ENCODE measurements at places on chromosomes 7 and 10.

DNA sequence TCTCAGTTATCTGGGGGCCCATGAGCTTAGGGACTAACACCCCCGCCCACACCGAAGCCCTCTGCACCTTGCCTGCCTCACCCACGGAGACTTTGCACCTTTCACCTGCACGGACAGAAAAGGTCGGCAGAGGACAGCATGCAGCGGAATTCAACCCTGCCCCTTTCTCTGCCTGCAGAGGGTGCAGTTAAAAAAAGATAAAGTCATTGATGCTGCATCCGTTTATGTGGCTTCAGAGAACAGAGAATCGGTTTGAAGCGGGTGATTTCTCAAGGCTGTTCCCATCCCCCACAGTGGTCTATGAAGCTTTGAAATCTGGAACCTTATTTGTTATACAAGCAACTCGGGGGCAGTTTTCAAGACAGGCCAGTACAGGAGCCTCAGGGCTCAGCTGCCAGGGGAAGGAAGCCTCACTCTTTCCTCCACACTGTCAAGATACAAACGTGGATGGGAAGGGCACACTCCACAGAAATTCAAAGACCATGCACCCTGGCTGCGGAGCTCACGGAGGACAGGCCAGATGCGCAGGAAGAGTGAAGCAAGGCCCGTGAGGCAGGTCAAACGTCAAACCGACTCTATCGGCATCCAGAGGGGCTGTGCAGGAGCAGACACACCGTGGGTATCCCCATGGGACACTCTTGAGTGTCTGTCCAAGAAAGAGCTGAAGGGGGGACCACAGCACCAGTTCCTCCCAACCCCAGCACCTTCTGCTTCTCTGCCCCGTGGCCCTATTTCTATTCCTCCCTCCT, 66.3 kb downstream of the INSIG1 start:
- no peak for DNase-seq

GRCh38 chr10:113100281-113100680, 150.2 kb downstream of the TCF7L2 start:
- no peak for DNase-seq

- DNase-seq, result no peak
These were observed 96.4 kb upstream of the CACNA2D1 start for GRCh38 chr7:82539969-82540368.

DNA sequence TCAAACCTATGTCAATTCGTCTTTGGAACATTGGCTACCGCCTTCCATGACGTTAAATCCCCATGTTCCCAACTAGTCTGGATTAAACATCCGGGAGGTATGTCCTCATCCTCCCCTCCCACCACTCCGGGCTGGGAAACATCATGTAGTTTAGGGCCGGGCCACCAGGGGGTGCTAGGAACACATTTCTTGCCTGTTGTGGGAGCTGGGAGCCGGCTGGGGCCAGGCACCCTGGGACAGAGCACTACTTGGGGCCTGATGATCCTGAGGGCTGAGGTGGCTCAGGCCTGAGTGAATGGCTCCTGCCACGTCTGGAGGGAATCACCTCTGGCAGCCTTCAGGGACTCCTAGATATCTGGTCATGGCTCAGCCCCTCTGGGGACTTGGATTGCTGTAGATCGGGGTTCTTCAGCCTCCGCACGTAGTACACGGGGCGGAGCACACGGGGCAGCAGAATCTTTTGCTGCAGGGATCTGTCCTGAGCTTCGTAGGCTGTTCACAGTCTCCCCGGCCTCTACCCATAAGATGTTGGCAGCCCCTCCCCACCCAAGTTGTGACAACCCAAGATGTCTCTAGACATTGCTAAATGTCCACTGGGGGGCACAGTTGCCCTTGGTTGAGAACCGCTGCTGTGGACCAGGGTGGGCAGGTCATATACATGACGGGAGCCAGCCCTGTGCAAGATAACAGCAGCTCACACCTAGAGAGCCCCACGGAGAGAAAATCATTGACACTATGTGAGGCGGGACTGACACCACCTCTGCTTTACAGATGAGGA, 141.2 kb upstream of the ZNF716 start:
- DNase-seq, result peak; percentile 21

GRCh38 chr7:127838816-127839415, 186.9 kb downstream of the SND1 start:
- no peak for DNase-seq

- no peak for DNase-seq
These were observed 8.1 kb downstream of the CYP26A1 start for GRCh38 chr10:93081834-93082233.

GRCh38 chr7:116331020-116331419, 120.7 kb downstream of the TES start:
- DNase-seq, result no peak

DNA sequence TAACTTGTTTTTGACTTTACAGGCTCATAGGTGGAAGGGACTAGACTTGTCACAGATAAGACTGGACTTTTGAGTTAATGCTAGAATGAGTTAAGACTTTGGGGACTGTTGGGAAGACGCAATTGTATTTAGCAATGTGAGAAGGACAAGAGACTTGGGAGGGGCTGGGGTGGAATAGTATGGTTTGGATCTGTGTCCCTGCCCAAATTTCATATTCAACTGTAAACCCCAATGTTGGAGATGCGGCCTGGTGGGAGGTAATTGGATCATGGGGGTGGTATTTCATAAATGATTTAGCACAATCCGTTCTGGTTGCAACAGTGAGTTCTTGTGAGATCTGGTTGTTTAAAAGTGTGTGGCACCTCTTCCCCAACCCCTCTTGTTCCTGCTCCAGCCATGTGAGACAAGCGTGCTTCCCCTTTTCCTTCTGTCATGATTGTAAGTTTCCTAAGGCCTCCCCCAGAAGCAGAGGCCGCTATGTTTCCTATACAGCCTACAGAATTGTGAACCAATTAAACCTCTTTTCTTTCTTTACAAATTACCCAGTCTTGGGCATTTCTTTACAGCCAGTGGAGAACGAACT, 22.6 kb downstream of the RNF216 start:
- no peak for DNase-seq

DNA sequence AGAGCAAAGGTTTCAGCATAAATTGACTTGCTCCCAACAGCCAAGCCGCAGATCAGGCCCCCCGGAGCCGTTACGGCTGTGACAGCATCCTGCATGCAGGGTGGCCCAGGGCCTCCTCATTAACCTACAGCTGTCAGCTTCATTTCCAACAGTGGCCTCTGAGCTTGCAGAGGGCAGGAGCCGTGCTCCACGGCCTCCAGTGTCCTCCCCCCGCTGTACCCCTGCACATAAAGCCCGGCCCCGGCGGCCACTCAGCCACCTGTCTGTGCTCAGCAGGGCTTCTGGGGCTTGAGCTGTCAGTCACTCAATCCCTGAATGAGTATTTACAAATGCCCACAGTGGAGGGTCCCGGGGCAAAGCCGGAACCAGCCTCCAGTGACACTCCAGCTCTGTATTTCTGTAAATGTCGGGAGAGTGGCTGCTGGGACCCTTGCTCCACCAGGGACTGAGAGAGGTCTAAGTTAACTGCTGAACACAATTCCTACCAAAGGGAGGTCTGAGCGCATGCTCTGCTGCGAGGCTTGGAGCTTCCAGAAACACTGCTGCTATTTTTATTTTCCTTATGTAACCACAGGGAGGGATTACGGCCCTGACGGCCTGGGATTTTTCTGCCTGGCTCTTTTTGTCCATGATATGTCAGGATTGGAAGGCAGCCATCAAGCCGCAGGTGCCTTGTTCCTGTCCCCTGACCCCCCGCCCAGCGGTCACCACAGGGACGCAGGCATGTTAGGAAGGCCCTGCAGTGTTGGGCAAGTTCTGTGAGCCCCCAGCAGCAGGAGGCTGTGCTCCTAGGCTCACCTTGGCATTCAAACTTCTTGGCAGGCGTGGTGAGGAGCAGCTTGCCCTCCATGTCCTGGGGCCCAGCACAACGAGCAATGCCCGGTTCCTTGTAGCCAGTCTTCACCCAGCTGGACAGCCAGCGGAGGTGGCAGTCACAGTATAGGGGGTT, 165.0 kb downstream of the SLIT1 start:
- DNase-seq, result no peak

DNA sequence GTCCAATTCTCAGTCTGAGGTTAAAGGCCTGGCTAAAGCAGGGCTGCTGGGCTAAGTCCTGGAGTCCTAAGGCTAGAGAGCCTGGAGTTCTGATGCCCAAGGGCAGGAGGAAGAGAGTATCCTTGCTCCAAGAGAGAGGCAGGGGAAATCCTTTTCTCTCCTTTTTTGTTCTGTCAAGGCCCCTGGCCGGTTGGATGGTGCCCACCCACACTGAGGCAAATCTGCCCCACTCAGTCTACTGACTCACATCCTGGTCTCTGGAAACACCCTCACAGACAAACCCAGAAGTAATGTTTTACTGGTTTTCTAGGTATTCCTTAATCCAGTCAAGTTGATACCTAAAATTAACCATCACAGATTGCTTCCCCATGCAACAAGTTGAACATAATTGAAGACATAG, 23.0 kb downstream of the ZNF518A start:
- no peak for DNase-seq

DNA sequence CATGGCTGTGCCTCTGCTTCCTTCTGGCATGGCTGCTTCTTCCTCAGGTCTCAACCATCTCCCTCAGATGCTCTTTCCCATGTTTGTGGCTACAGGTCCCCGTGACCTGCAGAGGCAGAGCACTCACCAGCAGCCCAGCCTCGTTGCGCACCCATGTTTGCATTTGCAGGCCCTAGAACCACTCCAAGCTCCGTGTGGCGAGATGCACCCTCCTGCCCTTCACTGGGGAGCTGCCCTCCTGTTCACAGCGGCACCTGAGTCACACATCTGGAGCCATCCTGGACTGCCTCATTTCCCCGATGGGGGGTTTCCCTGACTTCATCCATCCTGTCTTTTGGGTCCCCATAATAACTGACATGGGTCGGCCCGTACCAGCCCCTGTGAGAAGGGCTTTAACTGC, 35.9 kb downstream of the EGFR start:
- DNase-seq, result no peak

DNA sequence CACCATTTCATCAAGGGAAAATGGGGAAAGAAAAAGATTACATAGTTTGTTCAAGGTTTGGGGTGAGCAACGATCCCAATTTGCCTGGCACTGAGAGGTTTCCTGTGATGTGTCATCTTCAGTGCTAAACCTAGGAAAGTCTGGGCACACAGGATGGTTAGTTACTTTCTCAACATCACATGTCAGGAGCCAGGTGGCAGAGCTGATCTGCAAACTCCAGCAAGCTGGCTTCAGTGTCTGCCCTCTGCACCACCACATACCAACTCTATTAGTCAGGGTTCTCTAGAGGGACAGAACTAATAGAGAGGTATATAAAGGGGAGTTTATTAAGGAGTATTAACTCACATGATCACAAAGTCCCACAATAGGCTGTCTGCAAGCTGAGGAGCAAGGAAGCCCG, 11.3 kb downstream of the ADAM12 start:
- DNase-seq, result peak; percentile 74

DNA sequence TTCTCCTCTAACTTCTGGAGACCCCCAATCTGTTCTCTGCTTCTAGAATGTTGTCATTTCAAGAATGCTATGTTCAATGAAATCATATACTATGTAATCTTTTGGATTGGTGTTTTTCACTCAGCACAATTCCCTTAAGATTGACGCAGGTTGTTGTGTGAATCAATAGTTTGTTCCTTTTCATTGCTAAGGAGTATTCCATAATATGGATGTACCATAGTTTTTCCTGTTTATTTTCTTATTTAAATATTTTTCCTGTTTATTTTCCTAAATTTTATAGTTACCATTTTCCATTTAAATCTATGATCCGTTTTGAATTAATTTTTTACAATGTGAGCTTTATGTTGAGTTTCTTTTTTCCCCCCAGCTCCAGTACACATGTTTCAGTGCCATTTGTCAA, 604.5 kb downstream of the SUGCT start:
- no peak for DNase-seq

GRCh38 chr7:95630702-95631458, 34.6 kb upstream of the PDK4 start:
- no peak for DNase-seq

- no peak for DNase-seq
These were observed 223.4 kb downstream of the BMPER start for GRCh38 chr7:34128762-34129161.

GRCh38 chr7:45106-46090, 147.0 kb upstream of the FAM20C start:
- no peak for DNase-seq

DNA sequence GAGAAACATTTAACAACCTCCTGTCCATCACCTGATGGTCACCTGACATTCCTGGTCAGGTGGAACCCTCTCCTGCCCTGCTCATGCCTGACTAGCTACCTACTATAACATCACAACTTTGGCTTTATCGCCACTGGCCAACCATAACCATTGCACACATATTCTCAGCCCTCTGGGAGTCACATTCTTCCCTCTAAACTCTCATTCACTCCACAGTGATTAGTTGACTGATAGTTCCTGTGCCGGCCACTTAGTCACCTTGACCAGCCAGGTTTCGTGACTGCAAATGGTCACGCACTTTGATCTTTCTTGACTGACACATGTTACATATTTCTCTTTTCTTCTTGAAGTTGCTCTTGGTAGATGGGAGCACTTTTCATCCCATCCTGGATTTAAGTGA, 50.1 kb downstream of the GNAI1 start:
- no peak for DNase-seq

Data from PC-9 (cell line).